ENCODE measurements at places on chromosomes 12 and 14. TPM values are rescaled to one million over a fixed set of nuclear protein-coding genes. Genes with fewer than 3 reads are reported as not detected.

The TMEM253 gene
- total RNA-seq: not detected

The DCN gene
- 3,853 TPM for total RNA-seq

The KCNMB4 gene
- 0.16 TPM for total RNA-seq

The ITGA7 gene
- total RNA-seq: 2.7 TPM

The TUBA1A gene
- 1,359 TPM for total RNA-seq

The FGD4 gene
- 5.2 TPM for total RNA-seq

The CRIP2 gene
- total RNA-seq: 26.7 TPM

The TMEM233 gene
- not detected for total RNA-seq

The FAIM2 gene
- 3.3 TPM for total RNA-seq

The CMA1 gene
- not detected for total RNA-seq

The AKAP3 gene
- 2.1 TPM for total RNA-seq

The BRAP gene
- total RNA-seq: 21.3 TPM

The MYH6 gene
- not detected for total RNA-seq

The CD163L1 gene
- total RNA-seq: under 0.01 TPM

All from bronchial smooth muscle cell (primary cell).